Sigmoid colon (tissue), 7 donors: ENCODE measurements at places on chromosomes 11 and 22. TPM values are rescaled to one million over a fixed set of nuclear protein-coding genes. Genes with fewer than 3 reads are reported as not detected.

DNA sequence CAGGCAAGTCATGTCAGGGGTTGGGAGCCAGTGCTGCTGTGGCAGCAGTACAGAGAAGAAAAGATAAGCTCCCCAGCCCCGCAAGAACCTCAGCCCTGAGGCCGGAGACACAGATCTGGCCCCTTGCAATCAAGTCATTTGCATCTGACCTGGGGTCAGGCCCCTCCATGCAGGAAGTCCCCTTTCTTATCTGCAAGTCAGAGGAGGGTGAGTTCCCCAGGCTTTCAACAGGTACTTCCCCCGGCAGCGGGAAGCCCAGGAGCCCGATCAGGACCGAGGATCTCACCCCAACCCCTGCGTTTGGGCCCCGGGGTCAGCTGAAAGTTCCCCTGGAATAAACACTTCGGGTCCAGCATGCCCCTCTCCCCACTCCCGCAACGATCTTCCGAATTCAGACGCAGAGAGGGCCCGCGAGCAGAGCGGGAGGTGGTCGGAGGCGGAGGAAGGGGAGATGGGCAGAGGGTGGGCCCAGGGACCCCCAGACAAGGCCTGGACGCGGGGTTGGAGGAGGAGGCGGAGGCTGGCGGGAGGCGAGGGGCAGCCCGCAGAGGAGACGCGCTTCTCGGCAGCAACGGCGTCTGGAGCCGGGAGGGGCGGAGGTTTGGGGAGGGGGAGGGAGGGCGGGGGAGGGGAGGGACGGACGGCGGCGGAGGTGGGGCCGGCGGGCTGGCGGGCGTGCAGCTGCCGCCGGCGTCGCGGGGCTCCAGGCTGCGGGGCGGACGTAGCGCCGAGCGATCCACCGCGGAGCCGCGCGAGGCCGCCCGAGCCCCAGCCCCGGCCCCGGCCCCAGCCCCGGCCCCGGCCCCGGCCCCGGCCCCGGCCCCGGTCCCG is at the start of gene TSPAN18:
TSS of gene TSPAN18 (plus strand) at position 680 of the 831 bp plus-strand sequence. CDS start 179,455 bp downstream, outside the sequence.
- peak within 1 kb of the TSS; percentile 90 for H3K4me3 ChIP-seq
- H3K27me3 ChIP-seq: no peaks in the 10 kb centered on the region
- DNase-seq: peak; percentile 68
- no peaks in the 10 kb centered on the region for H3K36me3 ChIP-seq

INPP5J gene
- total RNA-seq: 2.1 TPM

- H3K27me3 ChIP-seq: no peaks in the 10 kb centered on the region
- no peaks in the 10 kb centered on the region for H3K4me1 ChIP-seq
- H3K27ac ChIP-seq: no peak overlapping the region
Observed at GRCh38 chr11:13924801-13925327, 37.7 kb upstream of the SPON1 start.

- no peak overlapping the region for H3K4me3 ChIP-seq
- no peak overlapping the region for H3K27ac ChIP-seq
- DNase-seq: no peak
- H3K36me3 ChIP-seq: no peaks in the 10 kb centered on the region
Observed at GRCh38 chr11:127205688-127206217, 205.2 kb upstream of the KIRREL3 start.

DNA sequence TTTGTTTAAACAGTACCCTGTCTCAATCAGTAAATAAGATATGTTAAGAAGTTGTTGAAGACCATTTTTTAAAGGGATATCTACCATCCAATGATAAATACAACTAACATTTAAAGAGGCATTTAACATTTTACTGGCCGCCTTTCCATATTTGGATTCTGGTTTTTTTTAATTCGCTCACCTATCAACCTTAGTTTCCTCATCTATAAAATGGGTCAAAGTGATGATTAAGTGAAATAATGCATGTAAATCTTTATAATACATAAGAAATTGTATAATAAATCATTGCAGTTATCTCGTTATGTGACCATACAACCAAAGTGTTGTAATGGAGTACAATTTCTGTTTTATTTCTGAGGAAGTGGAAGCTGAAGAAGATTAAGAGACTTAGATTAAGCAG is 17.7 kb upstream of the ATP5MG start:
- no peak overlapping the region for H3K27ac ChIP-seq
- no peaks in the 10 kb centered on the region for H3K4me1 ChIP-seq
- DNase-seq: no peak
- H3K27me3 ChIP-seq: no peaks in the 10 kb centered on the region
- H3K36me3 ChIP-seq: peaks cover 100% of the 10 kb centered on the region

- H3K27me3 ChIP-seq: no peaks in the 10 kb centered on the region
- no peak overlapping the region for H3K4me3 ChIP-seq
- H3K27ac ChIP-seq: no peak overlapping the region
Observed at GRCh38 chr11:86212019-86212611, 32.4 kb upstream of the EED start.

P4HA3 gene
- total RNA-seq: 0.82 TPM

GRCh38 chr22:26542831-26543230 is 30.6 kb upstream of the TFIP11 start:
- no peaks in the 10 kb centered on the region for H3K4me1 ChIP-seq
- no peaks in the 10 kb centered on the region for H3K27me3 ChIP-seq
- H3K4me3 ChIP-seq: no peak overlapping the region
- H3K36me3 ChIP-seq: no peaks in the 10 kb centered on the region
- DNase-seq: no peak
- H3K27ac ChIP-seq: no peak overlapping the region

DNA sequence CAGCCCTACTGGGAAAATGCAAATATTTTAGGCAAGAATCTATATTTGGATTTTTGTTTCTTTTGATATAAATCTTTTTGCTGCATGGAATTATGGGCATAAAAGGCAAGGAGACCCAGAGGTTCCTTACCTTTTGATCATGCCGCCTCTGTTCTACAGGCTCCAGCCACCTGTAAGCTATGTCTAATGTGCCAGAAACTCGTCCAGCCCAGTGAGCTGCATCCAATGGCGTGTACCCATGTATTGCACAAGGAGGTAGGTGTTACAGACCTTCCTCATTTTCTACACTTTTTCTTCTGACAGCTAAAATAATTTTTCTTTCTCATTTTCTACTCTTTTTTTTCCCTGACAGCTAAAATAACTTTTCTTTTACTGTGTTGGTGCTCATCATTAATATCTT is 8.2 kb upstream of the BACE1-AS start:
- no peak overlapping the region for H3K27ac ChIP-seq
- DNase-seq: peak; percentile 5
- H3K4me3 ChIP-seq: no peak overlapping the region
- H3K4me1 ChIP-seq: no peaks in the 10 kb centered on the region

GRCh38 chr11:83079820-83080219 is 8.1 kb upstream of the RAB30 start:
- no peaks in the 10 kb centered on the region for H3K27me3 ChIP-seq
- H3K4me3 ChIP-seq: no peak overlapping the region
- H3K4me1 ChIP-seq: no peaks in the 10 kb centered on the region
